Activated T-cell treated with anti-CD3 and anti-CD28 coated beads for 1 hour (primary cell): ENCODE measurements at places on chromosomes 7 and 10.

- no peak for DNase-seq
Observed at GRCh38 chr7:75626954-75627353, 111.8 kb downstream of the HIP1 start.

DNA sequence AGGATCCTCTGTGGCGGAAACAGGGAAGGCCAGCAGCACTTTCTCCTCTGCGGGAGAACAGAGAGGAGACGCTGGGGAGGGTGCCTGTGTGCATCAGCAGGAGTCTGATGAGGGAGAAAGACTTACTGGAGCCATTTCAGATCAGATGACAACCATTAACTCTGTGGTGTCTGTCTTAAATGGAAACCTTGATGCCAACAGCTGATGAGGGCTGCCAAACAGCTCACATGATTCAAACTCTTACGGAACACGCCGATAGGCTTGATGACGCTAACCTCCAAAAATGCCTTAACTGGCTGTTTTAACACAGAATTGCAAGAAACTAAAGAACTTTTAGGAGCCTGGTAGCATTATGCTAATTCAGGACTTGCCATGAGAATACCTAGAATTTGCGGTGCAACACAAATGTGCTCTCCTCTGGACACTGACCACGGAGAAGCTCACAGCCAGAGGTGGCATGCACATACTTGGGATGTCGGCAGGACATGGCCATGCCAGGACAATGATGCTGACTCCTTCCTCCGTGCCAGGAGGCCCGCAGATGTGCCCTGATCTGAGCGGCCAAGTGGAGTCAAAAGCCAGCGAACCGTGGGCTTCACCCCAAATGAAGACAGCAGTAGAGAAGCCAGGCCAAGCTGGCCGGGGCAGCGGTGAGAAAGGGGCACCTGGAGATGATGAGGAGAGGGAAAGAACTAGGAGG is 154.9 kb downstream of the ZMYND11 start:
- DNase-seq, result no peak

DNA sequence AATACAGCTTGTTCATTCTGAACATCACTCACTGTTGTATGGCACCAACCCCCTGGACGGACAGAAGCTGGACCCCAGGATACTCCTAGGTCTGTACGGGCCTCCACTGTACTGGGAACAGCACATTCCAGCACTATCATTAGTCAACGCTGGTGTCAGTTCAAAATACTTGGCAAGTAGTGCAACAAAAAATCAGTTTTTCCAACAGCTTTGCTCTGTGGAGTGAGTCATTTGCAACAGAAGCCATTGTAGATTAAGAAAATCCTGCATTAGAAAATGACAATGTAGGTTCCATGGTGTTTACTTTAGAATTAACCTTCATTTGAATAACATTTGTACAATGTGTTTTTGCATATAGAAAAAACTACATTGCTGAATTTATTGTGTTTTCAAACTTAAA is 266.6 kb downstream of the HDAC9 start:
- DNase-seq, result no peak

DNA sequence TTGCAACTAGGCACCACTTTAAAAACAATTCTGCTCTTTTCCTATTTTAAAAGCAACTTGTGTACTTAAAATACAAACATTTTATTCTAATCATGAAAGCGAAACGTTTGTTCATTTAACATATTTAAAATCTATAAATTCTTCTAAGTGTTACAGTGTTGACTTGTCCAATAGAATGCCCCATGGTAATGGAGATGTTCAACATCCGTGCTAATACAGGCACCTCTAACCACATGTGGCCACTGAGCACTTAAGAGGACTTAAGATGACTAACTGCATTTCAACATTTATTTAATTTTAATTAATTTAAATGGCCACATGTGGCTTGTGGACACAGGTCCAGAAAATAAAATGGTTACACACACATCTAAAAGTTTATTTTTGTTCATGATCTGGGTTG is 115.1 kb downstream of the TPK1 start:
- no peak for DNase-seq

- DNase-seq, result no peak
Observed at GRCh38 chr10:10533437-10533836, 484.2 kb upstream of the CELF2 start.

GRCh38 chr10:79009145-79009544 is 59.6 kb upstream of the ZMIZ1 start:
- no peak for DNase-seq

DNA sequence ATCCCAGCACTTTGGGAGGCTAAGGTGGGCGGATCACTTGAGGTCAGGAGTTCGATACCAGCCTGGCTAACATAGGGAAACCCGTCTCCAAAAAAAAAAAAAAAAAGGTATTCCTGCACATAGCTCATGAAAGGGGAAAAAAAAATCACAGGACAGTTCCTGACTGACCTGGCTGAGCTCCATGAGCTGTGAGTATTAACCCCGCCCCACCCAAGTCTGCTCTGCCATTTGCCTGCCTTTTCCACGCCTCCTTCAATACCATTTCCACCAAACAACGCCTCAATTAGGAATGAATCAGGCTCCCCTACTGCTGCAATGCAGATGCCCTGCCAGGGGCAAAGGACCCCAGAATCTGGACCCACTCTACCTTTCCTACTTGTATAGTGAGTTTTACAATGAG is 55.0 kb downstream of the PDIA4 start:
- DNase-seq, result no peak

- DNase-seq, result peak; percentile 6
Observed at GRCh38 chr7:107856806-107857540, 34.0 kb upstream of the DLD start.
